Omental fat pad (tissue), 4 donors: ENCODE measurements at places on chromosomes 2 and 18. TPM values are rescaled to one million over a fixed set of nuclear protein-coding genes. Genes with fewer than 3 reads are reported as not detected.

RTP5 gene
- total RNA-seq, result not detected

ZNF236 gene
- 17.4 TPM for total RNA-seq

CFAP221 gene
- 1.3 TPM for total RNA-seq

POTEI gene
- 0.46 TPM for total RNA-seq

LYG1 gene
- total RNA-seq, result 1.1 TPM

IL1RL1 gene
- 48.1 TPM for total RNA-seq

ITGA4 gene
- total RNA-seq, result 8.2 TPM

FLACC1 gene
- total RNA-seq, result 3.2 TPM

DSEL gene
- total RNA-seq, result 22.4 TPM

MYOM1 gene
- total RNA-seq, result 3.1 TPM

C18orf54 gene
- 0.74 TPM for total RNA-seq

SMCHD1 gene
- total RNA-seq, result 101 TPM

SRD5A2 gene
- total RNA-seq, result not detected

- DNase-seq, result no peak
Observed at GRCh38 chr2:45780541-45781463, 129.3 kb downstream of the PRKCE start.

GRCh38 chr2:42566837-42567321 is 1.6 kb upstream of the MTA3 start:
- DNase-seq, result no peak

GRCh38 chr2:164881524-164881923 is 39.9 kb upstream of the COBLL1 start:
- DNase-seq, result no peak

DNA sequence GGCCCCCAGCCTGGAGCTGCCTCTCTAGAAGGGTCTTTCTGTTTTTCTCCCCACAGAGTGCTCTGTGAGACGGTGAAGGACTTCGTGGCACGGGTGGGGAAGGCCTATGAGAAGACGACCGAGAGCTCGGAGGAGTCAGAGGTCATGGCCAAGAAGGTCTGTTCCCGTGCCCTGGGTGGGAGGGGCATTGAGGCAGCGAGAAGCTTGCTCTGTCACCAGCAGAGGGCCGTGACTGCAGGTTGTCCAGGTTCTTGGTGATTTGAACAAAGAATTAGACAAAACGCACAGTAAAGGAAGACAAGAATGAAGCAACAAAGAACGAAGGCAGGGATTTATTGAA is 93.9 kb downstream of the DGKD start:
- no peak for DNase-seq

GRCh38 chr2:54161660-54162424 is 46.4 kb downstream of the ACYP2 start:
- no peak for DNase-seq

GRCh38 chr2:38214209-38214717 is 138.3 kb upstream of the CYP1B1 start:
- no peak for DNase-seq

- DNase-seq, result no peak
Observed at GRCh38 chr18:54606835-54607212, 15.8 kb downstream of the DYNAP start.

DNA sequence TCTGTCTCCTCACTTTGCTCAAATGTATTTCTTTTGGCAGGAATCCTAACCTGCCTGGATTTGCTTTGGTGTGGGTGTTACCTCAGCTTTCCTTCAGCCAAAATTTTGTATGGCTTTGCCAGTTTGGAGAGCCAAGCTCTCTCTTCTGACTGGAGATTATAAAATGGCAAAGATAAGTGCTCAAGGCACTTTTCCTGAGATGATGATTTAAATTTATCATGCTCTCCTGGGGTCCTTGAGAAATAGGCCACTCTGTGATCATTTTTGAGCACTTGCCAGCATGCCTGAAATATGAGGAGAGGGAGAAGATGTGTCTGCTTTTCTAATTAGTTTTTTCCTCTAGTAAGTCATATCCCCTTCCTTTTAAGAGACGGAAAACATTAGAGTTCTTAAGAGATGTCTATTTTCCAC is 683.0 kb downstream of the SLC4A3 start:
- no peak for DNase-seq

DNA sequence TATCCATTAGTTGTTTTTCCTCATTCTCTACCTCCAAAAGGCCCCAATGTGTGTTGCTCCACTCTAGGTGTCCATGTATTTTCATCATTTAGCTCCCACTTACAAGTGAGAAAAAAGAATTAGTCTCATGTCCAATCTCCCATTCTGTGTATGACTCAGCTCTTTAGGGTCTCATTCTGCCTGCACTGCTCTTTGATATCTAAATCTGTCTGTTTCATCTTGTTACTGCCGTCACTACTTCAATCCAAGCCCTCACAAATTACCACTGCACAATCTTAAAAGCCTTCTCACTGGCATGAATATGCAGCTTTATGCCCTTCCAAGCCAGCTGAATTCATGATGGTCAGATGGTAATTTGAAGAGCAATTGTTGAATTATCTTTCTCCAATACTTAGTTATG is 480.5 kb downstream of the TRIB2 start:
- no peak for DNase-seq

DNA sequence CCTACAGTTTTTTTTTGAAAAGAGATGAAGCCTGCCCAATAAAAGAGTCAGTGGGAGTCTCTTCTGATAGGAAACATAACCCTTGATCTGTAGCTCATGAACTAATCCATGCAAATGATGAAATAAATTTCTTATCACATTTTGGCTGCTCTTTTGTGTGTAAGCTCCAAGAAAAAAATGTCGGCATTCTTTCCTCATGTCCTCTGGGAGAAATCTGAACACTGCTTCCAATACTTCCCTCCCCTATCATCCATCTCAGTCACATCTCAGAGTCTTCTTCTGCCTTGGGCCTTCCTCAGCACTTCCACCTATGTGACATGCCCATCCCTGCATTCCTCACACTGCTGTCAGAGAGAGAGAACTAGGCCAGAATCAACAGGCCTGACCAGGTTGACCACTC is 395.7 kb upstream of the ST6GAL2 start:
- no peak for DNase-seq

GRCh38 chr2:210544831-210545230 is 11.6 kb upstream of the CPS1 start:
- DNase-seq, result no peak

- no peak for DNase-seq
Observed at GRCh38 chr2:232886176-232886575, 16.1 kb downstream of the SNORC start.

DNA sequence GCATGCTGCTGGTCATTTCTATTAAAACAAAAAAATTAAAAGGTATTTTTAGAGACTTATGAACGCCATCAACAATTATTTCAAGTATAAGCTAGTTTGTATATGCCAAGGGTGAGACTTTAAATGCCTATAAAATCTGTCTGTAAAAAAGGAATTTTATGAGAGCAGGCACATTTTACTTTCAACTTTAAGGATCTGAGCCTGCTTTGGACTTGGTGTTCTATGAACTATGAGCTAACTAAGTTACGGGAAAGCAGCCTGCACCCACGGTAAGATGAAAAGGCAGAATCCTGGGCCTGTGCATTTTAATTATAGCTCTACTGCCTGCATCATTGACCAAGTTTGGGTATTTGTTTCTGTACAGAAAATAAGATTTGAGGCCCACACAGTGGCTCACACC is 95.4 kb downstream of the PLEKHM3 start:
- no peak for DNase-seq

DNA sequence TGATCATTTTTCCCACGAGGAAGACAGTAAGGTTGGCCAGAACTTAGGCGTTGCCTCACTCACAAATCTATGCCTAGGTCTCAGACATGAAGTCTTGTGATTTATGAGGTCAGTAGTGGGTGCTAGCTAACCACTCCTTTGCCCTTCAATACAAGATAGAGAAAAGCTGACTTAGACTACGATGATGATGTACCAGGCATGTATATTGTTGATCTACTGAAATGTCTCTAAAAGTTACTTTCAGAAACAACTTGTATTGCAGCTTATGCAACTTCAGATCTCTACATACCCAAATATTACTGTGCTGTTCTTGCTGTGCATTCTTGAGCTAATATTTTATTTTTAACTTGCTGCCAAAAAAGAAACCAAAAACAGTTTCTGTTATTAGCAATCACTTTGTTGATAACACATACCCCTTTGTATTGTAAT is 30.6 kb downstream of the MAPRE2 start:
- DNase-seq, result no peak

DNA sequence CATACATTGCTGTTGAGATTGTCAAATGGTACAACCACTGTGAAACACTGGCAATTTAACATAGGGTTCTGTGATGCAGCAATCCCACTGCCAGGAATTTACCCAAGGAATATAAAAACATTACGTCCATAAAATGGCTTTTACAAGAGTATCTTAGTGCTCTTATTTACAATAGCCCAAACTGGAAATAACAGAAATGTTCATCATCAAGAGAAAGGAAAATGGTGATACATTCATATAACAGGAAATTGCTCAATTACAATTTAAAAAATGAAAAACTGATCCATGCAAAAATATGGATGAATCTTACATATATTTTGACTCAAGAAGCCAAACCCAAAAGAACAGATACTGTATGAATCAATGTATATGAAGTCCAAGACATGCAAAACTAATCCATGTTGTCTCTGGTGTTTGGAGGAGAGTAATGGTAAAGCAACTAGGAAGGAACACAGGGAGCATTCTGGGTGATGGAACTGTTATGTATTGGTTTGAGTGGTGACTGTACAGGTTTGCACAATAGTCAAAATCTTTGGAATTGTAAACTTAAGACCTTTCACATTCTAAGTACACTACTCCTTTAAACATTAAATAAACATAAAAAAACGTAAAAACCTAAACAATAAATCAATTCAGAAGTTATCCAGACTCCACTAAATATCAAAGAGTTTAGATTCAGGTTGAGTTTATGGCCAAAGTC is 104.8 kb upstream of the WDR75 start:
- DNase-seq, result no peak

- DNase-seq, result no peak
Observed at GRCh38 chr2:67579216-67579615, 182.1 kb downstream of the ETAA1 start.

DNA sequence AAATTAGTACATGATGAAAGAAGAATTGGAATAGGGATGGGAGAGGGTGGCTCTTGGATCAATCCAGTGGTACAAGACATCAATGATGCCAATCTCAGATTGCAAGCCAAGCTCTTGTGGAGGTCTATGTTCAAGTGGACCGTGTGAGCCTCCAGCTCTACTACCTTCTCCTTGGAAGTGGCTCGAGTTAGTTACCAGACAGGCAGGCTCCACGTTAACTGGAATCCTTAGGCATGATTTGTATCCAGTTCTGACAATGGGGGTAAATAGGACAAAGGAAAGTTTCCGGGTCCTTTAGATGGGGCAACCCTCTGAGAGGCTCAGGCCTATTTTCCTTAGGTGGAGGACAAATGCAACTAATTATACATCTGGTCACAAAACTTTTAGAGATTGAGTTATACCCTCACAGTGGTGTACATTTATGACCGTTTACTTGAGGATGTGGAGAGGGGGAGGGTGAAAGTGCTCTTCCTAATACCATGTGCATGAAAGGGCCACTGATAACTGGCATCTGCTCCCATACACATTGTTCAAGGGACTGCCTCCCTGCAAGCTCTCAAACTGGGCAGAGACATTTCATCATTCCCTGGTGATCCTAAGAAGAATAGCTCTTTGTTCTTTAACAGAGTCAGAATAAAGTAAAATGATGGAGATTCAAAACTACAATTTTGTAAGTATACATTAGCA is 180.2 kb downstream of the SOCS6 start:
- DNase-seq, result no peak

GRCh38 chr2:65557616-65558573 is 125.5 kb upstream of the SPRED2 start:
- no peak for DNase-seq

DNA sequence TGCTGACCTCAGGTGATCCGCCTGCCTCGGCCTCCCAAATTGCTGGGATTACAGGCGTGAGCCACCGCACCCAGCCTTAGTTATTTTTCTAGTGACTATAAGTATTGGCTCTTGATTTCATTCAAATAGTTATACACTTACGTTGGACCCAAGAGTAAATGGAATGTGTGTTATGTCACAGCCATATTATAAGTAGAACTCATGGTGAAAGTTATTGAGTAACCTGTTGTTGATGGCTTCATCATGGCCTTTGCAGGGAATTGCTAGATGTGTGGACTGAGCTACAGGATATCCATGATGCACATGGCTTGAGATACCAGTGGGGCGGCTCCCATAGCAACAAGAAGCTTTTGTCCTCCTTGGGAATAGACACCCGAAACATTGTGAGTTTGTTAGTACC is 44.7 kb downstream of the AFTPH start:
- no peak for DNase-seq

- DNase-seq, result no peak
Observed at GRCh38 chr2:73614105-73614504, 28.1 kb downstream of the NAT8 start.

DNA sequence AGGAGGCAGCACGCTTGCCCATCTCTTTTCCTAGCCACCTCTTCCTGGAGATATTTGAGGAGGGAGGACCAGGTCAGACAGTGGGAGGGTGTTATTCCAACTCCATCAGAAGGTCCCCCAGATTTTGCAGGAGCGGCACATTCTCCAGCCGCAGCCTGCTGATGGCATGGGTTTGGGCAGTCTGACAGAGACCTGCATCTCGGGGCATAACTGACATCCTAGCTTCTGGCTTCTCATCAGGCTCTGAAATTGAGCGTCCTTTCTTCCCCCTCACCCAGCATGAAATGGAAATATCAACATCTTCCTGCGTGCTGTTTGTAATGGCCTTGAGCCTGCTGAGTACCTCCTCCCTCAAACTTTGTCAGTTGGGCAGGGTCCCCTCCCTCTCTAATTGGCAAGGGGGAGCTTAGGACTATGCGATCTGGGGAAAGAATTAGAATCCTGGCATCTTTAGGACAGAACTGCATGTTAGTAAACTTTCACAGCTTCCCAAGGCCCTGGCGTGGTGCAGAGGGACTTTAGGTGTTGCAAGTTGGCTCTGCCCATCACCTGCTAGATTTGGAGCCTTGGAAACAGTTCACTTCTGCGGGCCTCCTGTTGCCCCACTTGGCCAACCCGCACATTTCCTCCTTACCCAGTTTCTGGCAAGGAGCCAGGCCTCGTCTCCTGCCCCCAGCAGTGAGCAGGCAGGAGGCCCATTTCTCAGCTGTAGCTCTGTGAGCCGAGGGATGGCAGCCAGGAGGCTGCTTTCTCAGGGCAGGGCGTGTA is 2.2 kb downstream of the ITM2C start:
- DNase-seq, result no peak

DNA sequence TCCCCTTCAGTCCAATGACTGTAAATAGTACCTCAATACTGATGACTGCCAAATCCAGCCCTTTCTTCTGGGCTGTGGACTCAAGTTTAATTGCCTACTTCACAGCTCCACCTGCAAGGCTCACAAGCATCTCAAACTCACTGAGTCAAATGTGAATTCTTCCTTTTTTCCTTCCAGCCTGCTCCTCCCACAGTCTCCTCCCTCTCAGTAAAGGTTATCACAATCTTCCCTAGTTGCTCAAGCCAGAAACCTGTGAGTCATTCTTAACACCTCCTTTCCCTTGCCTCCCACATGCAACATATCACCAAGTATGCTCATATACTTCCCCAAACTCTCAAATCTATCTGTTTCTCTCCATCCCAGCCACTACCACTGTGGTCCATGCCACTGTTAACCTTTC is 3.7 kb upstream of the MFSD6 start:
- DNase-seq, result no peak

- no peak for DNase-seq
Observed at GRCh38 chr2:48759682-48760081, 4.2 kb upstream of the LHCGR start.
